ENCODE measurements at places on chromosomes 5 and 9.

DNA sequence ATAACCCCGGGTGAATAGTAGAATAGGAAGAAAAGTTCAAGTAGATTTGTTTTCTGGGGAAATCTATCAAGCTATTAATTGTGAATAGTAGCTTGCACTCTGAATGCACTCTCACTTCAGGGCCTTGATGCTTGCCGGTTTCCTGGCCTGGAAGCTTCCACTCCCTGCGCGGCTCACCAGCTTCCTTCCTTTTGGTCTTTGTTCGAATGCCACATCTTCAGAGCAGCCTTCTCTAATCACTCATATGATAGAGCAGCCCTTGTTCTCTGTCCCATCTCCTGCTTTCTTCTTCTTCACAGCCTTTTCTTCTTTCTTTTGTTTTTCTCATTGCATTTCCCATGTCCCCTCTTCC, 146.7 kb downstream of the MAST4 start:
- no peak for DNase-seq

DNA sequence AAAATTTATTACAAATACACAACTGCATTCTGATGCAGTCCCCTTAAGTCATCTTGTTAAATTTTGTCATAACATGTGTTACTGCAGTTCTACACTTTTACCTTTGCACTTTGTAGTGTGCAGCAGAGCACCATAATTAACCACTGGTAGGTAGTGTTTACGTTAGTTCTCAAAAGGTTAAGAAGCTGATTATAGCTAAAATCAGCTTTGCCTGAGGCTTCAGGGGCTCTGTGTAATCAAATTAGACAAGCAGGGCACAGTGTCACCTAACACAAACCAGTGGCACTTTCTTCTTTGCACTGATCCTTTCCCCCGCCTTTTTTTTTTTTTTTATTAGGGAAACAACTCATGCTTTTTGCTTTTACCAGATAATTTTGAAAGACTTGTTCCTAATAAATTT, 26.1 kb downstream of the POU5F2 start:
- no peak for DNase-seq

DNA sequence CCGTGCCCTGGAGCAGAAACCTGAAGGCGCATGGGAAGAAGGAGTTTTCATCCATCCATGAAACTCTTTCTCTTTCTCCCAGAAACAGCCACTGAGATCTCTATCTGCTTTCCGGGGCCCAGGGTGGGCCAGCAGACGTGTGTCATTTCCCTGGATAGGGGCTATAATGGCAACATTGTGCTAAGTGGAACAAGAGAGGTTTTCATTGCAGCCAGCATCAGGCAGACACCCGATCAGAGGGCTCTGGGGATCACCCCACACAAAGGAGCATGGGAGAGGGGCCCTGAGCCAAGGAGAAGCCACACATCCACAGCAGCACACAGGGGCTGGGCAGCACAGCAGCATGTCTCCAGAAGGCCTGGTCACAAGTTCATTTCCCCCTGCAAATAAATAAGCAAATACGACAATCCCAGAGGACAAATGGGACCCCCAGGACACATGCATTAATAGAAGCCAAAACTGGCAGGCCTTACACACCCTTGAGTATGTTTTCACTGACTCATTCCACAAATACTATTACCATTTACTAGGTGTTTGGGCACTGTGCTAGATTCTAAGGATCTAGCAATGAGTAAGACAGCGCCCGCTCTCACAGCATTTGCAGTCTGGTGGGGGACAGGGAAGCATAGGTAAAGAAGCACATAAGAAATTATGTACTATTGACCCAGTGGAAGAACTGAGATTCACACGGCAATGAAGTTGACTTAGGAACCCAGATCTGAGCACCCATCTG, 4.3 kb upstream of the AFAP1L1 start:
- DNase-seq = no peak

- no peak for DNase-seq
Measured at GRCh38 chr9:116087246-116087645, 66.3 kb upstream of the PAPPA start.

DNA sequence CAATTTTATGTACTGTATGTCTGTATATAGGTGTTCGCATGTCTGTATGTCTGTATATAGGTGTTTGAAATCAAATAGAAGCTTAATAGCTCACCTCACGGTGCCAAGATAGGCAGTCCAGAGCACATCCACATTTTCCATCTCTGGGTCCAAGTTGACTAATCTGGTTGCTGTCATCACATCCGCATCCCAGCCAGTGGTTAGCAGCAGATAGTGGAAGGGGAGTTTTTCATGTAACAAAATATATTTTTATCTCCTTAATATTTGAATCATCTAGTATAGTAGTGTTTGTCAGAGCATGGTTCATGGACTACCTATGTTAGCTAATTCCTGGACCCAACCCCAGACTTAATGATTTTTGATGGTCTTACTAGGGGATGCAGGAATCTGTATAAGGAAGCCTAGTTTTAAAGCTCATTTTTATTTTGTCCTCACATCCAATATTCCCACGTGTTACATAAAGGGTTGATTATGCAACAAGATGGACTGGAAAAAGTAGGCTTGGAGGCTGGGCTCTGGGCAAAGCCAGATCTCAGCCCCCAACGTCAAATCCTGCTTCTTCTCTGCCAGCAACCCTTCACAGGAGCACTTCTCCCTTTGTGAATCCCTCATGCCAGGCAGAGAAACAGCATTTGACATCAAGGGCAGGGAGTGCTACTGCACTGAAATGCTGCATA, 219.7 kb downstream of the ZSWIM6 start:
- DNase-seq = no peak

GRCh38 chr9:17165764-17166163, 30.9 kb downstream of the CNTLN start:
- DNase-seq = no peak

GRCh38 chr5:31021181-31021624, 172.3 kb upstream of the CDH6 start:
- no peak for DNase-seq

DNA sequence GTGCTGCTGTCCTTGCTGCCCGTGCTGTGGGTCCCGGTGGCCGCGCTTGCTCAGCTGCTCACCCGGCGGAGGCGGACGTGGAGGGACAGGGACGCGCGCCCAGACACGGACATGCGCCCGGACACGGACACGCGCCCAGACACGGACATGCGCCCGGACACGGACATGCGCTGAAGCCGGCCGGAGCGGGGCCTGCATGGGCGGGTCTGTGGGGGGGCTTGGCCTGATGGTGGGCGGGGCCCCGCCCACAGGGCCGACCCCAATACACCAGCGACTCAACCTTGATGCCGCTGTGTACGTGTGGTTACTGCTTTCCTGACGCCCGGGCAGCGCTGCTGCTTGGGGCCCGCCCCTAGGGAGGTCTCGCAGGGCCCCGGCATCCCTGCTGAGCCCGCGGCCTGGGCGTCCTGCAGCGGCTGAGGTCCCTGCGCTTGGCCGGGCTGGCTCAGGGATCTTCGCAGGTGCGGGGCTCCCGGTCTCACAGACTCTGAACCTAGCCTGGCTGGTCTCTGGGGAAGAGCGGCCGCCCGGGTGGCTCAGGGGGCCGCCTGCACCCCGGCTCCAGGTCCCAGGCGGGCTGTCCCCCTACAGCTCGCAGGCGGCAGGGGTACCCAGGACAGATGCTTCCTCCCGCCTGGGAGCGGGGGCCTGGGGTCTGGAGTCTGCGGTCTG, 20.9 kb downstream of the SLC6A18 start:
- no peak for DNase-seq

DNA sequence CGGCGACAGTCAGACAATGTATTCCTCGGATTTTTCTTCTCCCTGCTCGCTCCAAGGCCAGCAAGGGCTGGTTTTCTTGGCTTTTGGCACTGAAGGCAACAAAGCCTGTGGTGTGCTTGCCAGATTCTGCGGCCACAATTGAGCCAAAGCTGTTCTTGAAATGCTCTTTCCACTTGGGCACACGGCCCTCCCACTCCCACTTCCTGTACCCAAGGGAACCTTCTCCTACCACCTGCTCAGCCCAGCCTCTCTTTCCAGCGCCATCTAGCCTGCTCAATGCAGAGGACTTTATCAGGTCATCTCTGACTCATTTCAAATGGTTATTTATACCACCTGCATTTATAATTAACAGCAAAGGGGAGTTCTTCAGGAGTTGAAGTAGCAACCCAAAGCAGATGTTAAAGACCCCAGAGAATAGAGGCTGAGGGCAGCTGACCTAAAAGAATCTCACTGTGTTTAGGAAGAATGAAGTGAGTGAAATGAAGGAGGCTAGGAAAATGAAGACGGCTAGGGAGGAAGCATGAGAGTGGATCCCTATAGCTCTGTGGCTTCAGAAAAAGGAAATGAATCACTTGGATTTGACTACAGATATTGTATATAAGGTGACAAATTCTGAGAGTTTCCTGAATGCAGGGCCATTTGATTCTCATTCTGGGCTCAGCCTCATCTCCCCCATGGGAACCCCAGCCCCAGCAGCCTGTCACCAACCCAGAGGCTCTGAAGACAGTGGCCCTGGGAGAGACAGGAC, 439.0 kb downstream of the ENC1 start:
- DNase-seq = peak; percentile 70

- no peak for DNase-seq
Measured at GRCh38 chr5:31485376-31486207, 46.3 kb downstream of the DROSHA start.

DNA sequence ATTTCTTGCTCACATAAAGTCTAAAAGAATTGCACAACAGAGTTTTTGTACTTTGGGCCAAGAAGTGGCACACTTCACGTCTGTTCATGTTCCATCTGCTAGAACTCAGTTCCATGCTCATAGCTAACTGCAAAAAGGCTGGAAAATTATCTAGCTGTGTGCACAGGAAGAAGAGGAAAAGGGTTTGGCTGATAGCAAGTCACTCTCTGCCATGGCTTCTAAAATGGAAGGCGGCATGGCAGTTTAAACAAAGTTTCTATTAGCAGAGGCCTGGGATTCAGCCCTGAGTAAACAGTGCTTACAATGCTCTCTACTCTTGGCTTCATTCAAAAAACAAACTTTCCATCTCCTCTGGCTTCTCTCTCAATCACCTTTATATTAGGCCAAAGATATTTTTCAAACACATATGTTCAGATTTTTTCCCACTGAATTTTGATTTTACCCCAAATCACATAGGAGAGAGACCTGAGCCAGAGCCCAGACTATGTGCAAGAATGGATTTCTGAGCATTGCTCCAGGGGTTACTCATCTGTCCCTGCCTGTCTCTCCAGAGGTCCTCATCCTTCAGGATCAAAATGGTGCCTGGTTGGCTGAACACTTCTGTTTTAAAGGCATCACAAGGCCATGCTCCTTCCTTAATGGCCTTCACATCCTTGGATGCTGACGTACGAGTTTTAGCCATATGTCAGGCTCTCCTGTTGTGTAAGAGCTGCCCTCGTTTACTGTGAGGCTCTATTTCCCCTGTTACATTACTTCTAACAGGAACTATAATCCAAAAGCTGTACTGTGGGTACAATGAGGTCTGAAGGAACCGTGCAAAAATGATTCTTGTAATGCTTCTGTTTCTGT, 226.6 kb downstream of the SAXO1 start:
- DNase-seq = no peak

- no peak for DNase-seq
Measured at GRCh38 chr5:39024884-39025283, 49.3 kb downstream of the RICTOR start.

GRCh38 chr9:35229066-35229778, 67.4 kb downstream of the UNC13B start:
- no peak for DNase-seq
